ENCODE measurements at places on chromosomes 16 and 17. TPM values are rescaled to one million over a fixed set of nuclear protein-coding genes. Genes with fewer than 3 reads are reported as not detected.

The CETP gene
- polyA plus RNA-seq, result not detected

The CCL3 gene
- not detected for polyA plus RNA-seq

The KREMEN2 gene
- polyA plus RNA-seq, result 0.71 TPM

The PNMT gene
- not detected for polyA plus RNA-seq

The CD300E gene
- not detected for polyA plus RNA-seq

The TBC1D3B gene
- 9.8 TPM for polyA plus RNA-seq

The ACSM2A gene
- polyA plus RNA-seq, result not detected

The PRAC2 gene
- not detected for polyA plus RNA-seq

The RAC3 gene
- 211 TPM for polyA plus RNA-seq

The ACACA gene
- polyA plus RNA-seq, result 41.7 TPM

The IRX3 gene
- not detected for polyA plus RNA-seq

The TAF1C gene
- 43.3 TPM for polyA plus RNA-seq

The KRT222 gene
- 15.1 TPM for polyA plus RNA-seq

The TNK1 gene
- polyA plus RNA-seq, result 1.5 TPM

The HOXB6 gene
- not detected for polyA plus RNA-seq

The CCDC78 gene
- 8.8 TPM for polyA plus RNA-seq

The ABCA3 gene
- polyA plus RNA-seq, result 30.7 TPM

The CACNG4 gene
- 32.9 TPM for polyA plus RNA-seq

The CHST6 gene
- not detected for polyA plus RNA-seq
